ENCODE measurements at places on chromosomes 11 and 22.

DNA sequence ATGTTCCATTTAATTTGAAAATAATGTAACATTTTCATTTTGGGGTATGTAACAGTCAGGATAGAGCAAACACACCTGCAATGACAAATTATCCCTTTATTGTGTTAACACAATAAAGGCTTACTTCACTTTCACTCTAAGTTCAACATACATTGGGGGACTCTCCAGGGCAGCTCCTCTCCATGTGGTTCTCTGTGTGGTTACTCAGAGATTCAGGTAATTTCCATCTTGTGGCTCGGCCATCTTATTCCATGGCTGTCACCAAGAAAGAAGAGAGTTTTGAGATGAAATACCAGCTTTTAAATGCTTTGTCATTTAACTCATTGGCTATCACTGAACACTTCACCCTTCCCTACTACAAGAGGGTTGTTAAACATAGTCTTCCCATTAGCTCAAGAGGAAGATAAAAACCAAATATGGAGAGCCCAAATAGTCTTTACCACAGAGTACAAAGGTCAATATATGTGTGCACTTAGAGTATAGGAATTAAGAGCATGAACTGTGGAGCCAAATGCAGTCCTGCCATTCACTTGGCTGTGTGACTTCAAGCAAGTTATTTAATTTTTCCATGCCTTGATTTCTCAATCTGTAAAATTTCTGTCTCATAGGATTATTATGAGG is 10.6 kb upstream of the TPH1 start:
- DNase-seq = no peak

DNA sequence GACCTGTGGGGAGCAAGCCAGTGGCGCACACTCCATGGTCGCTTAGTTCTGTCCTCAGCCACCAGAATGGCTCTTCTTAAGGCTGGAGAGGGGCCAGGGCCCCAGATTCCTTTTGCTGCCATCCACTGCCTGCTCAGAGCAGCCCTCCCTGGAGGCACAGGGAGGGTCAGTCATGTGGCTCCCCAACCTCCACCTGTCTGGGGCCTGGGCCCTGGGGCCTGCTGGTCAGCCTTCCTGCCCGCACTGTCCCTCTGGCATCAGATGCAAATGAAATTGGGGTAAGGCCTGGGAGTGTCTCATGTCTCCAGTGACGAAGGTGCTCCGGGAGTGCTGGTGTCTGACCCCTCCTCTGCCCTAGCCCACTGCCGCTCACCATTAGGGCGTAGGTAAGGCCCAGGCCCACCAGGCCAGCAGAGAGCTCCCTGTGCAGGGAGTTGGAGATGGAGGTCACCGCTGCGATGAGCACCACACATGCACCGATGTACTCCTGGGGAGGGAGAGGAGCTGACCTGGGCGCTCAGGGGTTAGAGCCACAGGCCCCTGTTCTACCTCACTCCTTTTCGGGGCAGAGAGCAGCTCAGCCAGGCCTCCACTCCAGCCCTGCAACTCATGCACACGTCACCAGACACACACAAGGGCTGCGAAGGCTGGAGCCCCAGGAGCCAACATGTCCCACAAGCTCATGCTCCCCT is 9.0 kb upstream of the KCNJ11 start:
- DNase-seq = no peak

GRCh38 chr22:20094197-20094807 is 14.3 kb downstream of the DGCR8 start:
- peak; percentile 21 for DNase-seq

GRCh38 chr22:49255741-49256318 is 571.8 kb downstream of the BRD1 start:
- no peak for DNase-seq

DNA sequence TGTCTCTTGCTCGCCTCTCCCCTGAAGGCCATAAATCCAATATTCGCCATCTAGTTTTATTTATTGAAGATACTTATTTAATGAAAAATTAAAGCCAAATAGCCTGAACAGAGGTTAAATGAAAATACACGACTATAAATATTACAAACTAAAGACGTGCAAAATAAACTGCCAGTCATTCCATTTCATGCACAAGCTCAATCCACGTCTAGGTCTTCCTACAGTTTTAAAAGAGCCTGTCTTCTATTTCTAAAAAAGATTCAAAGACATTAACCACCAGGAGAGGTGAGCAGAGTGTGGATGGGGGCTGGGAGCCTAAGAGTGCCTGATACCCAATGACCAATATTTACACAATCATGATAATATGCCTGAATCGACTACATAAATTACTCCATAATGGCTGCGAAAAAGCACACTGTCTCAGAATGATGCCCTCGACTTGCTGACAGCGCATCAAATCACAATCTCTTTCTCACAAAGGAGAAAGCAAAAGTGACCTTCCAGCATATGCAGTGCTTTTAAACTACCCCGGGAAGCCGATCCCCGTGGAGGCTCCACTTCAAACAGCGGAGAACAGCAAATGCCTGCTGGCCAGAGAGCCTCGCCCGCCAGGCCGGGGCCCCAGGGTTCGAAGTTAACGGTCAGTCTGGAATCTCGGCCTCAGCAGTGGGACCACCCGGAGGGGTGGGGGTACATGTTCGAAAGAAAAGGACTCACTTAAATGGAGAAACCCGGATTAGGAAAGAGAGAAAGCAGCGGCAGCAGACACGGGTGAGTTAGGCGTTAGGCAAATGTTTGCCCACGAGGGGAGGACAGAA is 1.7 kb downstream of the FCHSD2 start:
- DNase-seq = no peak

DNA sequence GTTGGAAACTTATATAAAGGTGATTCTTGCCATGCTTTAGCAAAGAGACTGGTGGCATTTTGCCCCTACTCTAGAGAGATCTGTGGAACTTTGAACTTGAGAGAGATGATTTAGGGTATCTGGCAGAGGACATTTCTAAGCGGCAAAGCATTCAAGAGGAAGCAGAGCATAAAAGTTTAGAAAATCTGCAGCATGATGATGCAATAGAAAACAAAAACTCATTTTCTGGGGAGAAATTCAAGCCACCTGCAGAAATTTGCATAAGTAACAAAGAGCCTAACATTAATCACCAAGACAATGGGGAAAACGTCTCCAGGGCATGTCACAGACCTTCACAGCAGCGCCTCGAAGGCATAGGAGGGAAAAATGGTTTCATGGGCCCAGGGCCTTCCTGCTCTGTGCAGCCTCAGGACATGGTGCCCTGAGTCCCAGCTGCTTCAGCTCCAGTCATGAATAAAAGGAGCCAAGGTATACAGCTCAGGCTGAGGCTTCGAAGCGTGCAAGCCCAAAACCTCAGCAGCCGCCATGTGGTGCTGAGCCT is 83.4 kb downstream of the MRTFA start:
- DNase-seq = no peak

DNA sequence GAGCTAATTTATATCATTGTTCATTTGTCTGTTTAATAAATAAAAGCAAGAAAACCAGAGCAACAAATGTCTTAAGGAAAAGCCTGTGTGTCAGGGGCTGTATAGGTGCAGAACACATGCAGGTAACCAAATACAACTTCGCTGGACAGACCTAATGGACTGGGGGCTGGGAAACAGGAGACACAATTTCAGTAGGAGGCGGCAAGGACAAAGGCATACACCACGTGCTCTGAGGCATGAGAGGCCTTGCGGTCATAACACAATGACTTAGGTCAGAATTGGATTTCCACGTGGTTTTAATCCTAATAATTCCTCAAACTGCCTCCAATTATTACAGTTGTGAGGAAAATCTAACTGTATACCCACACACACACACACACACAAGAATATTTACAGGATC is 8.7 kb upstream of the GLB1L3 start:
- DNase-seq = no peak

GRCh38 chr22:38238519-38239071 is 34.2 kb downstream of the TMEM184B start:
- DNase-seq = no peak

DNA sequence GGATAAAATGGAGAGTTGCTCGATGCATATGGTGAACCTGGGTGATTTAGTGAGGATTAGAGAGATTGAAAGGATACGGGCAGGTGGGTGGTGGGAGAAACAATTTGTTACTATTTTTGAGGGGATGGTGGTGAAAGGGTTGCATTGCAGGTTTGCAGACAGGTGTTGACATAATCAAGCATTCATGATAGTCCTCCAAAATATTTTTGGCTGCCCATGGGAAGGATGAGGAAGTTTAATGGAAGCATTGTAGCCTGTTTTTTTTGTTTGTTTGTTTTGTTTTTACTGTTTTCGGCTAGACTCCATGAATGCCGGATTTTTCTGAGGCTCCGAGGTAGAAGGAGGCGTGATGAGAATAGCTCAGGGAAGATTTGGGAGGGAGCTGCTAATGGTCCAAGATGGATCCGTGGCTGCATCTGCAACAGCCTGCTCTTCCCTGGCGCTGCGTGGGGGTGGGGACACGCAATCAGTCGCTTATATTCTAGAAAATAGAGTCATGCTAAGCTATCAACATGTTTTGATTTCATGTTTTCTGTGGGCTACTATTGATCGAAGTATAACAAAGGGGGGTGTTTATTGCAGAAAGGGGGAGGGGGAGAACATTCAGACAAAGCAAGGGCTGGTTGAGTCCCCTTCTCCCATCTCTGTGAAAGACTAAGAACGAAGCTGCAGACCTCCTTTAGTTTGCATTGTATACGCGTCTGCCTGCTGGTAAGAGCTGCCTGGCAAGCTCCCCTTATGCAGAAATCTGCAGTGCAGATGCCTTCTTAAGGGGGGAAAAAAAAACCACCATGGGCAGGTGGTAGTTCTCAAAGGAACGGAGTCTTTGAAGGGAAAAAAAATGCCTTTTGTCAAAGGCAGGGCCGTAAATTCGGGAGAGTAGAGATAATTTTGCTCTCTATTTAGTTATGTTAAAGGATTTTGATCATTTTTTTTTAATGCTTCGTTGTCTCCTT is 1.0 kb downstream of the RTN3 start:
- peak; percentile 65 for DNase-seq

DNA sequence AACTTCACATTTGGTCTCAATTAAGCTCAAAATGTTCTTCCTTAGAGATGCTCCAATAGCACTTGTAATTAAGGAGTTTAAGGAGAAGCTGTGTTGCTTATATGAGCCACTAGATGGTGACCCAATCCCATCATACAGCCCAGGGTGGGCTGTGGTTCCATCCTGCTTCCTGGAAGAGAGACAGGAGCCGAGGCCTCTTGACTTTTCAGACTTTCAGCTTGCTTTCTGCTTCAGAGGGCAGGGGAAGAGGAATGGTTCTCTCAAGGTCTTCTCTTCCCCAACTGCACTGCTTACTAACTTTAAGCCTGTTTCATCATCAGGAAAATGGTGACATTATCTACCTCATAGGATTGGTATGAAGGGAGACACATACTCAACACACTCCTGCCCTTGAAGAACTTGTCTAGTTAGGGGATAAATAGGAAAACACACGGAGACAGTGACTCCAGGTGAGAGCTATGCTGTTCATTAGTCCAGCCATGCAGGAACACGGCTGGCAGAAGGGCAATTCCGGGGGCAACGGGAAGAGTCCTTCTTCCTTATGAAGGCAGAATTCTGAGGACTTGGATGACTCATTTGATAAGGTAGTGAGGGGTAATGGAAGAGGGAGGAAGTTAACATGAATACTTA is 20.1 kb downstream of the TMEM218 start:
- DNase-seq = peak; percentile 80

DNA sequence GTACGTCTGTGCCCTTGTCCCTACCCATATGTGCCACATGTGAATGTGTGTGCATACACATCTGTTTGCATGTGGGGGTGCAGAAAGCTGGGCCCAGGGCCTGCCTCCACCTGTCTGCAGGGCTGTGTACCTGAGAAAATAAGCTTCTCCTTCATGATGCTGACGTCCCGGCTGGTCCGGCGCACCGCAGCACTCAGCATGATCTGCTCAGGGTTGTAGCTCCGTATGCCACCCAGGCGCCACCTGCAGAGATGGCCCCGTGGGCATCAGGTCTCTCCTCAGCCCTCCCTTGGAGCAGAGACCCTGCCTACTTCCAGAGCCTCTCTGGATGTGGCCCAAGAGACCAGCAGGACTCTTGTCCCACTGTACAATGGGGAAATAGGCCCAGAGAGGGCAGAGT is 3.8 kb upstream of the KLHL35 start:
- no peak for DNase-seq
